ENCODE measurements at places on chromosomes 1 and 21.

DNA sequence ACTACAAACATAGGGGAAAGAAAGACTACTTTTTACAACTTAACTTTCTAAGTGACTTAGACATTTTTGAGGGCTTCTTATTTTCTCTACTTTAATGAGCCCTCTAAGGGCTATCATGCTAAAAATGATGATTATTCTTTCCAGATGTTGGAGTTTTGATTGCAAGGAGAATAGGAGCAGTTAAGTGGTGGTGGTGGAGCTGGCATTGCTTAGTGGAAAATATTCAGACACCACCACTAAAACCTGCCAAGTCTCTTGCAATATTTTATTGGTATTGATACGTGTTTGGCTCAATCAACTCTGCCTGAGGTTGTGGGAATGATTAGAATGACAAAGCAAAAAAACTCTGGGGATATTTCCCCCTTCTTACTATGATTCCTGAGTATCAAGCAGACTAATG is 82.6 kb upstream of the PTGFR start:
- DNase-seq = no peak

- DNase-seq = no peak
These were observed 61.5 kb upstream of the KLHDC7A start for GRCh38 chr1:18419113-18419844.

GRCh38 chr1:6280761-6281451 is 20.0 kb upstream of the GPR153 start:
- no peak for DNase-seq

DNA sequence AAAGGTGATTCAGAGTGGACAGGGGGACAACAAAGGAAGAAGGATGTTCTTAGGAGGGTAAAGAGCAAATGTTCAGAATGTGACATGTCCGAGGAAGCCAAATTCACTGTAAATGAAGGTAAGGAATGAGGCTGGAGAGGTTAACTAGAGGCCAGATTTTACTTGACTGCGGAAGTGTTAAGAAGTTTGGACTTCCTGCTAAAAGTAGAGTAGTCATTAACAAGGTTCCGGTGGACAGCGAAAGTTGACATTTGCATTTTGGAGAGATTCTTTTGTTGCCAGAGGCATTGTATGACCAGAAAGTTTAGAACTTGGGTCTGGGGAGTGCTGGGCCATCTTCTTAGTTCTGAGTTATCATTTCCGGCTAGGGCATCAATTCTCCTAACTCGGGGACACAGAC is 7.2 kb upstream of the ERRFI1 start:
- DNase-seq = no peak

DNA sequence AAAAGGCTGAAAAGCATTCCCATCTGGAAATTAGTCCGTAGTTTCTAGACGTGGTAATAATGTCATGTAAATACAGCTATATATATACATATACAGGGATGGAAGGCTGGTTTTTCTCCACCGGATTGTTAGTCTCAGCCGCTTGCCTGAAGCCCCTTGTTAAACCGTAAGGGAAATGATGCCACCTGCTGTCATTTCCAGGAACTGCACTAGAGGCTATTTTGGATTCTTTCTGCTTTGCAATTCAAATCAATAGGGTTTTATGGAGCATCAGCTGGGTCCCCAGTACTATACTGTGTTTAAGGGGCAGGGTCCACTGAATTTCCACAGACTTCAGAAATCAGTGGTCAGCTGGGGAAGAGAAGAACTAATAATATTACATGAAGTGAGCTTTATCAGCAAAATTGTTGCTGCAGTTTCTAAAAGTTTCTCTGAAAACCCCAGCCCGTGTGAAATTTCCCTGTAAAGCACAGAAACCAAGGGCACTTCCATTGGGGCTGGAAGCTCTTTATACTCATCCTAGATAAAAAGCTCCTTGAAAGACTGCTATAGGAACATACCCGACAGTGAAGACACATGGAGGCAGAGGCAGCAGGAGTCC is 33.8 kb upstream of the MPZL1 start:
- DNase-seq = peak; percentile 85

- DNase-seq = no peak
These were observed 324.8 kb downstream of the SMYD3 start for GRCh38 chr1:246182149-246182851.

- no peak for DNase-seq
These were observed 16.4 kb downstream of the WDR4 start for GRCh38 chr21:42862774-42863503.

- DNase-seq = peak; percentile 80
These were observed 125.9 kb downstream of the RHOU start for GRCh38 chr1:228860911-228861831.

DNA sequence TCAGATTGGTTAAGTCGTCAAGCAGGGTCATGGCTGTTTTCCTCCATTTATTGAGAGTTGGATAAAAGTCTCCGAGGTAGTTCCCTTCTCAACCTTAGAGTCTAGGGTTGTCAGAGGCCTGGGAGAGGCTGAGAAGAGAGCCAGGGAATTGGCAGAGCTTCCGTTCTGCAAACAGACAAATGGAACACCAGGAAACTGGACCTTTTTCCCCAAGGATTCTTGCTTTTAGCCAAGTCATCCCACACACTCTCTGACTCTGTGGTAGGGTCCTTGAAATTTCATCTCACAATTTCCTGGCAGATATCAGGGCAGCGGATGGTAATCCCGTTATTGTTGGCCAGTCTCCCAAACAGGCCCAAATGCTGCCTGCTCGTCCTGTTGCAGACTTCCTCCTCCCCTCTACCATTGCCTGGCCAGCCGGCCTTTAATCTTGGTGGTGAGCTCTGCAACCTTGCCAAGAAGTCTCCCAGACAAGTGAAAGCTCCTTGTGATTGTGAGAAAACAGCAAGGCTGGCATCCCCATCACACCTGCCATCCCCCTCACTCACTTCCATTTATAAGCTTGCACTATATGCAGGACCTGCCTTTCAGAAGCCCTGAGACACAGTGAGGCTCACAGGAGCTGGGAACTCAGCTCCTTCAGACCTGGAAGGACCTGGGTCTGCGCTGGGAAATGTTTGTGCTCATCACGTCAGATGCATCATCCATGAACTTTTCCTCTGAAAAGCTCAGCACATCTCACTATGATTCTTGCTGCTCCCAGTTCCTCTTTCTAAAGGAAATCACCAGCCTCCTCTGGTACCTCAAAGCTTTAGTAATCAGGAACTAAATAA is 13.7 kb upstream of the SRP9 start:
- peak; percentile 40 for DNase-seq

DNA sequence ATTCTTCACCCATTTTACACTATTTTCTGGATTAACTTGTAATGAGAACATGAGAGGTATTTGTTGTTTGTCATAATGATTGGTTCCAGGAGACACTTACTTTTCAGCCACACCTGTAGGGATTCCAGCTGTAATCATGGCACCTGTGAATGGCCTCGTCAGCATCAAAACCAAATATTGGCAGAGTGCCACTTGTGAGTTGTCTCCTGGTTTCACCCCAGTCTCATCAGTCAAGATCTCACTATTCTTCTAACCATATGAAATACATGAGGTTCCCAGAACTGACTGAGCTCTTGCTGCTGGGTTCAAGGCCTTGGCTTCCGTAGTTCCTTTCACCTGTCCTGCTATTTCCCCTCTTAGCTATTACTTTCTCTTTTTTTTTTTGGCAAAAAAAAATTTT is 246.6 kb upstream of the ADGRL2 start:
- DNase-seq = no peak

DNA sequence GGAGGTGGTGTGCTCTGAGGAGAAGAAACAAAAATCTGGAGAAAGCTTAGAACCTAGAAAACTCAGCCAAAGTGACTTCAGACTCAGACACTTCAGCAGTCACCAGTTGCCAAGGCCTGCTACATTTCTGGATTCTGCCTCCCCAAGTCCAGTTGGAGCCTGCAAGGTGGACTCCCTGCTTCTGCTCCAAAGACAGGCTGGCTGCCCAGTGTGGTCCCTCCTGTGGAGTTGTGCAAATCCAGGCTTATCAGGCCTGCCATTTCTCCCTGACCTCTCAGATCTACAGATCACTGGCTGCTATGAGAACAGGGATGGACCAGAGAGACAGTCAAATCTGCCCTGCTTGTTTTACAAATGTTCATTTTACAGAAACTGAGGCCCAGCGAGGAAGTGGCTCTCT is 9.9 kb downstream of the CACHD1 start:
- DNase-seq = no peak

- peak; percentile 12 for DNase-seq
These were observed 99.5 kb downstream of the UBE2U start for GRCh38 chr1:64302971-64303370.

GRCh38 chr1:67880056-67880601 is 46.9 kb upstream of the GNG12 start:
- peak; percentile 89 for DNase-seq

DNA sequence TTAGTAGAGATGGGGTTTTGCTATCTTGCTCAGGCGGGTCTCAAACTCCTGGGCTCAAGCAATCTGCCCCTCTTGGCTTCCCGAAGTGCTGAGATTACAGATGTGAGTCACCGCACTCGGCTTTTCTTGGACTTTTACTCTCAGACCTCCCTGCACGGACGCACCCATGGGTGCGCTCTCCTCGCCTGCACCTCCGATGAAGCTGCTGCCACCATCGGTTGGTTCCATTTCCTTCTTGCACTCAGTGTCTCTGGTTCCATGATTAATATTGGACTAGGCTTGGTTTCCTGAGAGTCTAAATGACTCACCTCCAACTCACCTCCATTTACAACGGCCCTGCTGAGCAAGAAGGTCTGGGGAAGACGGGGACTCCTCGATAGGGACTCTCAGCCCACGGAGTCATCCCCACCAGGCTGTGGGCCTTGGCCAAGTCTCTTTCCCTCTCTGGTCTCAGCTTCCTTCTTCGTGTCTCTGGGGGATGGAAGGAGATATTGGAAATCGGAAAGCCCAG is 6.7 kb upstream of the TNFRSF8 start:
- no peak for DNase-seq

All from brain microvascular endothelial cell (primary cell).